ENCODE measurements at places on chromosomes 3 and 15.

- DNase-seq = no peak
Measured at GRCh38 chr15:74158855-74159650, 14.5 kb upstream of the ISLR start.

DNA sequence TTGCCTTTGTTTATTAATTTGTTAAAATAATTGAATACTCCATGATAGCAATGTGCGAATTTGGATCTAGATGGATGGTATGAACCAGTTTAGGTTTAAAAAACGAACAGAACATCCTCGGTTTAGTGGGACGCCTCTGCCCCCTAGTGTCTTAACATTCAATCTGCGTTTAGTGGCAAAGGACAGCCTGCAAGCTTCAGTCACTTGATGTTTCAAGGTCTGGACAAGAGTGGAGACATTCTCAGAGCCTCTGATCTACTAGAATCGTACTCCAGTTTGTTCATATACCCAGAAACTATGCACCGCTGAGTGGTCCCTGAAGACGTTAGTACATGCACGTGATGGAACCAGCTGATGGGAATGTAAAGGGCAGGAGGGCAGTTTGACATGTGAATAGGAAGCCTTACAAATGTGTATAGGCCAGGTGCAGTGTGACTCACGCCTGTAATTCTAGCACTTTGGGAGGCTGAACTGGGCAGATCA, 17.8 kb upstream of the ATP13A4 start:
- DNase-seq = peak; percentile 69

DNA sequence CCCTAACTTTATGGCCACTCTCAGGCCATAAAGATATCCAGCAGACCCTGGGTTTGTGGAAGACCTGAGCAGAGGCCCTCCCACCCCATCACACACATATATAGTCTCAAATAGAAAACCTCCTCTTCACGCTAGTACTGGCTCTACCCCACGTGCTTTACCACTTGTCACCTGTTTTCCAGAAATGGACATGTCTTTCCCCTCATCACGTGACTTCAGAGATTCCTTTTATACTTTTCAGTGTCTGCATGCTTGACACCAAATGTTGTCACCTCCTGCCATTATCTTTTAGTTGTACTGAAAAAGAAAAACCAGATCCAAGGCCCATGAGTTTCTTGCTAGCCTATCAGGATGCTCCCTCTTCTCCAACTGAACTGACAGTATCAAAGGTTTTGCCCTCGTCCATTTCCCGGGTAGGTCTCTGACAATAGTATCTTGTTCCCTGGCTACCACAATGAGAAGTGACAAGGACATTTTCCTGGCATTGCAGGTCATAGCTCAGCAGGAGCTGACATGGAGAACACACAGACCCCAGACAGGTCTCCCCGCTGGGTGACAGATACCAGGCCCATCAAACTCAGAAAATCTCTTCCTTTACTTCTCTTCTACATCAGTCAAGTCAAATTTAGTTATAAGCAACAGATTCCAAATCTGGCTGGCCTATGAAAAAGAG, 650.0 kb upstream of the CFAP20DC start:
- no peak for DNase-seq

GRCh38 chr15:60172143-60172542, 168.0 kb downstream of the FOXB1 start:
- no peak for DNase-seq

DNA sequence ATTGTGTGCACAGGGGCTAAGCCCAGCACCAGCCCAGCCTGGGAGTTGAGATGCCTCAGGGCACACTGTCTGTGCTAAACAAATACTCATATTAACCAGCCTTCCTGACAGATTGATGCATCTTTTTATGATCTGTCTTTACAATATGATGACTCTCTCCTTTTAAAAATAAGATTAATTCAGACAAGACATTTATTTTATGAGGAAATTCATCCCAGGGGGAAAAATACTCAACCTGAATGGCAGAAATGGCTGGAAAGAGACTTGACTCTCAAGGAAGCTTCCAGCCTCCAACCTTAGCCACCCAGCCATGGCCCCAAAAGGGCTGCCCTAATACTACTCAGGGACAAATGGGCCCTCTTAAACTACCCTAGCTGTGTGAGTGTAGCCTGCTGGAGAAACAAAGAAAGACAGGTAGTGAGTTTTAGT, 46.9 kb downstream of the NOX5 start:
- no peak for DNase-seq

GRCh38 chr3:9951126-9951525, 1.1 kb downstream of the PRRT3 start:
- DNase-seq = no peak

- no peak for DNase-seq
Measured at GRCh38 chr15:65839354-65839901, 29.9 kb upstream of the RAB11A start.

GRCh38 chr3:123870033-123870432, 14.1 kb downstream of the MYLK start:
- DNase-seq = no peak

- no peak for DNase-seq
Measured at GRCh38 chr15:34753236-34753894, 1.4 kb downstream of the GJD2 start.

DNA sequence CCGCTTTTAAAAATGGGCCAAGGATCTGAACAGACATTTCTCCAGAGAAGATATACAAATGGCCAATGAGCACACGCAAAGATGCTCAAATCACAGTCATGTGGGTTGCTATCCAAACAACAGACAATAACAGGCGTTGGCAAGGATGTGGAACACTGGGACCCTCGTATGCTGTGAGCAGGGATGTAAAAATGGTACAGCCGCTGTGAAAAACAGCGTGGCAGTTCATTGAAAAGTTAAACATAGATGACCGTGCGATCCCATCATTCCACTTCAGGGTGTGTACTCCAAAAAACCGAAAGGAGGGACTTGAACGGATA, 6.7 kb upstream of the LRRC15 start:
- no peak for DNase-seq

GRCh38 chr15:92979011-92979701, 79.0 kb downstream of the CHD2 start:
- no peak for DNase-seq

DNA sequence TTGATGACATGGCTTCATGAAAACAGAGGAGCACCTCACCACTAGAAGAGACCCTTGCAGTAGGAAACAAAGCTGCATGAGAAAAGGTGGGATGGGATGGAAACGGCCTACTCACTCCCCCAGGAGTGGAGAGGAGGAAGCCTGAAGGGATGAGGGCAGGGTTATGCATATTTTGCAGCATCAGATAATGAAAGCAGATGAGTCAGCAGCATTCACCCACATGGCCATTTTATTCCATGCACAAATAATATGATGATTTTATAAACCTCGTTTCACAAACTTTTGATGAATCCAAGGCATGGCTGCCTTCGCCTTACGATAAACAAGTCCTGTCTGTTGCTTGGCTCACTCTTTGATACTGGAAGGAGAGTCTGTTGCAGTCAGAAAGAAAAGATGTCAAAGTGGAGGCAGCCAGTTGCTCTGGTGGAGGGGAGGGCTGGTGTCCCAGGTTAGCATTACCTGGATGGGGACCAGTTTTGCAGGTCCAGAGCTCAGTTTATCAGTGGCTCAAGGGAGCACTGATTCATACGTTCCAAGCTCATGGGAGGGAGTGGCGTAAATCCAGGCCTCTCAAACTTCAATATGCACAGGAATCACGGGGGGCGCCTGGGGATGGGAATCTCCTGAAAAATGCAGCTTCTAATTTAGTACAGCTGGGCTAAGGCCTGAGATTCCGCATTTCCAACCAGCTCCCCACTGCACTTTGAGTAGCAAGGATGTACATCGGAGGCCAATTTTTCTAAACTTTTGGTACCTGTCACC, 9.2 kb upstream of the EHD4 start:
- DNase-seq = no peak

GRCh38 chr15:85044251-85044853, 62.7 kb downstream of the PDE8A start:
- DNase-seq = no peak

All from NCI-H1105 (cell line).